ENCODE measurements at places on chromosomes 2 and 18. TPM values are rescaled to one million over a fixed set of nuclear protein-coding genes. Genes with fewer than 3 reads are reported as not detected.

SLC11A1 gene
- 218 TPM for total RNA-seq

UGT1A5 gene
- total RNA-seq, result not detected

TLX2 gene
- not detected for total RNA-seq

DYNAP gene
- not detected for total RNA-seq

RMC1 gene
- total RNA-seq, result 23.8 TPM

KIF1A gene
- not detected for total RNA-seq

TSHZ1 gene
- 11.6 TPM for total RNA-seq

MC4R gene
- total RNA-seq, result not detected

CCDC148 gene
- not detected for total RNA-seq

FOXD4L1 gene
- not detected for total RNA-seq

IMPACT gene
- 22.9 TPM for total RNA-seq

LHCGR gene
- total RNA-seq, result 0.96 TPM

MTCL1 gene
- total RNA-seq, result 1.6 TPM

C2orf92 gene
- 4.8 TPM for total RNA-seq

FAM124B gene
- 1.4 TPM for total RNA-seq

TUBA4B gene
- not detected for total RNA-seq

CPLX4 gene
- total RNA-seq, result not detected

CPO gene
- total RNA-seq, result 2.0 TPM

AMER3 gene
- total RNA-seq, result not detected

RASGRP3 gene
- total RNA-seq, result 11.8 TPM

BMPR2 gene
- 53.4 TPM for total RNA-seq

CD207 gene
- not detected for total RNA-seq

CPS1 gene
- 2.9 TPM for total RNA-seq

TYMS gene
- 6.4 TPM for total RNA-seq

MAIP1 gene
- total RNA-seq, result 10.2 TPM

GULP1 gene
- total RNA-seq, result 18.0 TPM

All from omental fat pad (tissue), 4 donors.